GM20000 (cell line): ENCODE measurements at places on chromosomes 13 and 19.

GRCh38 chr19:58543826-58544590 is at the start of gene TRIM28:
Gene TRIM28, plus strand, starts transcription at chr19:58544064. Its CDS starts 694 bp downstream, at chr19:58544758.
- DNase-seq, result peak; percentile 100

GRCh38 chr13:100275746-100276145 is 186.9 kb downstream of the PCCA start:
- DNase-seq, result no peak

DNA sequence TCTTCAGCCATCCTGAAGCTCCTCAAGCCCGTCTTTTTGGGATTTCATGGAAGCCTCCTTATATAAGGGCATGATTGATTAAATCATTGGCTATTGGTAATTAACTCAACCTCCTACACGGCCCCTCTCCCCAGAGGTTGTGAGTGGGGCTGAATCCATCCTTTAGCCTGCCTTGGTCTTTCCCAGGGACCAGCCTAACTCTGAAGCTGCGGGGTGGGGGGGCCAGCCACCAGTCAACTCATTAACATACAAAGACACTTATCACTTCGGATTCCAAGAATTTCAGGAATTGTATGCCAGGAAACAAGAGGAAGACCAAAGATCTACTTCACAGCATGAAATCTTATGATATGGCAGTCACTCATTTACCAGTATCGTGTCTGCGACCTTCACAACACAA is 9.9 kb downstream of the COL4A1 start:
- DNase-seq, result no peak

GRCh38 chr19:55667511-55667910 is 7.5 kb upstream of the EPN1 start:
- DNase-seq, result no peak

GRCh38 chr13:109093998-109094397 is 464.6 kb downstream of the MYO16 start:
- no peak for DNase-seq

- DNase-seq, result no peak
Measured at GRCh38 chr13:110597041-110597689, 18.2 kb upstream of the NAXD start.

GRCh38 chr13:21986602-21987001 is 315.7 kb downstream of the FGF9 start:
- DNase-seq, result no peak

DNA sequence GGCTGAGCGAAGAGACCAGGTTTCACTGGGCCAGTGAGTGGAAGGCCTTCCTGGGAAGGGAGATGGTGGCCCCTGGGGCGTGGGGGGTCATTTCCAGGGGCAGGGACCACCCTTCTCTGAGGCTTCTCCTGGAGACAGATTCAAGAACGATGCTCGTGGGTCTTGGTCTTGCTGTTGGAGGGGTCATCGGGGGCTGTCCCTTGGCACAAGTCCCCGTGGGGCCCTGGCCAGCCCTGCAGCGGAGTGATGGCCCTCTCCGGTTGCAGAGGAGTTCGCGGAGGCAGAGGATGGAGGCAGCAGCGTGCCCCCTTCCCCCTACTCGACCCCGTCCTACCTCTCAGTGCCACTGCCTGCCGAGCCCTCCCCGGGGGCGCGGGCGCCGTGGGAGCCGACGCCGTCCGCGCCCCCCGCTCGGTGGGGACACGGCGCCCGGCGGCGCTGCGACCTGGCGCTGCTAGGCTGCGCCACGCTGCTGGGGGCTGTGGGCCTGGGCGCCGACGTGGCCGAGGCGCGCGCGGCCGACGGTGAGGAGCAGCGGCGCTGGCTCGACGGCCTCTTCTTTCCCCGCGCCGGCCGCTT is 4.8 kb downstream of the TTC9B start:
- no peak for DNase-seq

DNA sequence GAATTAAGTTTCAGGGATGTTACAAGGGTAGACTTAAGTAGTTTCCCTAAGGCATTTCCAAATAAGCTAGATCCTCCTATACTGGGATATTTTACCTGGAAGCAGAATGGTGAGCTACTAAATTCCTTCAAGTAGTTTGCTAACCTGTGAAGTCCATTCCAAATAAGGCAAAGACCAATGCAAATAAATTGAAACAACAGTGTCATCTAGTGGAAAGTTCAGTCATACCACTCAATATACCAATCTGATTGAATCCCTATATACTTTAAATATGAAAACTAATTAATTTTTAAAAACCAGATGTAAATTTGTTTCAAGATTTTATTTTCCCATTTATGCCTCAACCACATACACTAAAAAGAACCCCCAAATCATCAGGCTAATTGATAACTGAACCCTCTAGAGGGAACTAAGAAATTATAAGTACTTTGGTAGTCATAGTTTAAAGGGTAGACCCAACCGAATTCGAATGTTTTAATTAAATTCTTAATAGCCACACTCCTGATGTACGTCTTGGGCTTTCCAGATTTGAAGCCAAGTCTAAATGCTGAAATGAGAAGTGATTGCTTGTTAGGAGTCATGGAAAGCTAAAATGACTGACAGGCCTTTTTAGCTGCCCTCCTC is 223.7 kb downstream of the TBC1D4 start:
- no peak for DNase-seq

- DNase-seq, result no peak
Measured at GRCh38 chr19:47475465-47475864, 3.8 kb upstream of the SLC8A2 start.

- DNase-seq, result no peak
Measured at GRCh38 chr13:66563076-66563475, 667.1 kb downstream of the PCDH9 start.

DNA sequence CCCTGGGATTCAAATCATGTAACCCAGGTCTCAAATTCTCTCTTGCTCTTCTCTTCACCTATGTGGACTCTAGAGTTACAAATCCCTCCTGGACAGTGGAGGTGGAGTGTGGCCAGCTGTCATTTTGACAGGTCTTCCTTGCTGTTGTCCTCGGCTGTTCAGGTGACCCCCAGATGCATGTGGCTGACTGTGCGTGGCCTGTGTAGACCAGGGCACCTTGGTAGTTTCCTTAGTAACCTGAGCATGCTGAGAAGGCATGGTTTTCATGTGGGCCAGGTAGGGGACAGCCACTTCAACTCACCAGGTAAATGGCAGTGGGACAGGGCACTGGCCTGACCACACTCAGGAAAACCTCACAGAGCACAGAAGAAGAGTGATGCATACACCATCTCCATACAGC is 155.0 kb upstream of the TSHZ3 start:
- no peak for DNase-seq

DNA sequence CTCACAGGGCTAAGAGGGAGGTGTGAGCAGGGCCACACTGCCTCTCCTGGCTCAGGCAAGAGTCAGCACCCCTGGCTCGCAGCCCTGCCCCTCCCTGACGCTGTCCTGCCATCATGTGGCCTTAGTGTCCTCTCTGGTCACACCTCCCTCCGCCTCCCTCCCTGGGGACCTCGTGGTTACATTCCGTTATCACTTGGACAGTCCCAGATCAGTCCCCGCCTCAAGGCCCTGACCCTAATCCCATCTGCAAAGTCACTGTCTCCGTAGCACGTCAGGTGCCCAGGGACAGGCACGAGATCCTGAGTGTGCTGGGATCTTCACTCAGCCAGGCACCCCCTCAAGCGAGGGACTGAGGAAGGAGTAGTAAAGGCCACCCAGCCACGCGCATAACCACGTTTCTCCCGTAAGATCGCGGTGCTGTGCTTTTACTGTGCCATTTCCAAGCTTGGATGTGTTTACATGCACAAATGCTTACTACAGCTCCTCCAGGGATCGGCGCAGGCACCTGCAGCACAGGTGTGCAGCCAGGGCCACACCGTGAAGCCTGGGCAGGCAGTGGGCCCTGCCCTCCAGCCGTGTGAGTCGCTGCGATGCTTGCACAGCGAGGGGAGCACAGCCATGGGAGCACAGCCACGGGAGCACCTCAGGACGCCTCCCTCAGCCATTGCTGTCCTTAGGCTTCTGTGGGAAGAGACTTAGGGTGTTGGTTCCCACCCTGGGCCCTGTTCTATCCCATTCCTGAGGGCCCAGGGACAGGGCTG is 10.7 kb upstream of the TMEM255B start:
- DNase-seq, result no peak

DNA sequence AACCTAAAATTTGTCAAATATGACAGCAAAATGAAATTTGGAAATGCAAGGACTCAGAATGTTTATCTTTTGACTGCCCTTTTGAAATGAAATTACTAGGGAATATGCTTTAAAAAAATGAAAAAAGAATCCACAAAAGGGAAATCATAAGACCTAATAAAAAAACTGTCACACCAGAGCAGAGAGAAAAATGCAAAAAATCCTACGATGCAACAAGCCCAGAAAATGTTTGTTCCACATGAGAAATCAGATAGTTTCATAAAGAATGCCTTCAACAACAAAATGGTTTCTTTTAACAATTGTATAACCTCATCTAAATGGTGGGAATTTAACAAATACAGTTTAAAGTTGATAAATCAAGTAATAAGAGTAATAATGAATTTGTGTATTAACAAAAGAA is 8.0 kb downstream of the LPAR6 start:
- DNase-seq, result no peak

DNA sequence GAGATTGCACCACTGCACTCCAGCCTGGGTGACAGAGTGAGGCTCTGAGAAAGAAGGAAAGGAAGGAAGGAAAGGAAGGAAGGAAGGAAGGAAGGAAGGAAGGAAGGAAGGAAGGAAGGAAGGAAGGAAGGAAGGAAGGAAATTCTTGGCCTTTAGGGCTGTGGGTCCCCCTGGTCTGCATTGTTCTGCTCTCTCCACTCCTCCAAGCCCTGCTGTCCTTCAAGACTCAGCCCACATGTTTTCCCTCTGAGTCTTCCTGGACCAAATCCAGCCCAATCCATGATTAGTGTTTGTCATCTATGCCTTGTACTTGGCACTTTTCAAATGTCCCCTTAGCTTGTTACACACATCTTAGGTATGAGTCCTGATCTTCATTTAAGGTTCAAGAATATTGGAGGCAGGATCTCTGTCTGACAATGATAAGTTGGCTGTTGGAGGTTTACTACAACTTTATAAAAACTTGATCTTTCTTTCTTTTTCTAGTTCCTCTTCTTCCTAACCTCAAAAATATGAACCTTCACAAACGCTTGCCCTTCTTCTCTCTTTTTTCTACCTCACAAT is 48.8 kb upstream of the INTS6 start:
- no peak for DNase-seq

GRCh38 chr19:1026783-1027649 is 608 bp downstream of the CNN2 start:
- DNase-seq, result no peak

GRCh38 chr13:46621133-46621532 is 68.2 kb downstream of the LRCH1 start:
- no peak for DNase-seq

- no peak for DNase-seq
Measured at GRCh38 chr13:112325142-112325808, 50.9 kb upstream of the SPACA7 start.

DNA sequence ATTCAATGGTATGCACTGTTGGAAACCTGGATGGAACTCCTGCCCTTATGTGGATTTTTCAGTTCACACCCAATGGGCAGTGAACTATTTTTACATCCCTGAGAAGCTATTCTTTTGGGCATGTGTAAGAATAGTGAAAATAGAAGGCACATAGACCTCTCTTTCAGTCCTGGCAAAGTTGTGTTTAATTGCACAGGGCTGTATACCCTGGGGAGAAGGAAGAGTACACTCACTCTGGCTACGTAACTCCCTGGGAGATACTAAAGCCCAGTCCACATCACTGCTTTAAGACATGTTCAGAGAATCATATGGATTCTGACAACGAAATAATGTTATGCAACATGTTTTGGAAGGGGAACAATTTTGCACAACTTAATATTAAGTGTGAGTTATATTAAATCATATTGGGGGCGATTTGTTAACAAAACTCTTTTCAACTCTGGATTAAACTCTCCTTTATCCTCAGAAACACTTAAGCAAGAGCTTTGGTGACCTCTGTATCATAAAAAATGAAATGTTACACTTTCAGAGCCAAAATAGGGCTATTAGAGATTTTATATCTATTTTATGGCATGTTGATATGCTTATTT is 166.1 kb downstream of the DCT start:
- DNase-seq, result no peak

GRCh38 chr13:111278743-111279652 is 41.4 kb upstream of the TEX29 start:
- DNase-seq, result no peak

- no peak for DNase-seq
Measured at GRCh38 chr19:48817585-48818124, 6.8 kb upstream of the BCAT2 start.

- peak; percentile 72 for DNase-seq
Measured at GRCh38 chr13:114143806-114144605, 11.6 kb upstream of the RASA3 start.

DNA sequence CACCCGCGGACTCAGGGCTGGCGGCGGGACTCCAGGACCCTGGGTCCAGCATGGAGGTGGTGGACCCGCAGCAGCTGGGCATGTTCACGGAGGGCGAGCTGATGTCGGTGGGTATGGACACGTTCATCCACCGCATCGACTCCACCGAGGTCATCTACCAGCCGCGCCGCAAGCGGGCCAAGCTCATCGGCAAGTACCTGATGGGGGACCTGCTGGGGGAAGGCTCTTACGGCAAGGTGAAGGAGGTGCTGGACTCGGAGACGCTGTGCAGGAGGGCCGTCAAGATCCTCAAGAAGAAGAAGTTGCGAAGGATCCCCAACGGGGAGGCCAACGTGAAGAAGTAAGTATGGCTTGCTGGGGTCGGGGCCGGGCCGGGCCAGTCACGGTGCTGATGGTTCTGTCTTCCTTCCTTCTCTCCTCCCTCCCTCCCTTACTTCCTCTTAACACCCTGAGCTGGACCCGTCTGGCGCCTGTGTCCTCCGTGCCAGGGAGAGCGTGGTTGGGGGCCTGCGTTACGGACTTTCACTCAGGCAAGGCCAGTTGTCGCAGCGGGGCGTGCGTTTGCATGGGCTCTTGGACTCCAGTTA is 1.4 kb downstream of the STK11 start:
- DNase-seq, result no peak

- no peak for DNase-seq
Measured at GRCh38 chr13:27188239-27188638, 16.6 kb upstream of the USP12 start.

GRCh38 chr13:26498656-26499601 is 58.6 kb upstream of the WASF3 start:
- DNase-seq, result no peak

DNA sequence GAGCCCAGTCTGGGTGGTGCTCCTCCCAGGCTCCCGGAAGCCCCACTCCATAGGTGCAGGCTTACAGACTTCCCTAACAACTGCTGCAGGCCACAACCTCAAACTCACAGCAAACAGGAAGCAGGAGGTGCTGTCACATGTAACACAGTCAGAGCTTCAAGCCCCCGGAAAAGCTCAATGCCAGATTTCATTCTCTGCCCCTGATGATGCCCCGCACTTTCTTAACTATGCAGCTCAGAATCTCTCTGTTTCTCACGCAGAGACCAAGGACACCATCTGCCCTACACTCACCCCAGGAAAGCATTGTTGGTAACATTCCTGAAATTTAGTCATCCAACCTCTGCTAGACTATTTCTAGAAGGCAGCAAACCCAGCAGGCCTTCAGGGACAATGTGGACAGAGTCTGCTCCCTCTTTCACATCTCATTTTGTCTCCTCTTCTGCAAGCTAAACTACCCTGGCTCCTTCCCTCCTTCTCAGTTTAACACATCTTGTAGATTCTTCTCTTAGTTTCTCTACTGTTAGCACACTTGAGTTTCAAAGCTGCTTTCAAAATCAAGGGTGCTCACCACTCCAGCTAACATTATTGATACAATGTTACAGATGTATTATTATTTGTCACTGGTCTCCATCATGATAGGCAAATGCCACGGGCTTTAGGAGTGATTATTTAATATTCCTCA is 162.5 kb downstream of the KCTD12 start:
- no peak for DNase-seq

- no peak for DNase-seq
Measured at GRCh38 chr19:31988256-31988655, 357.2 kb upstream of the ZNF507 start.
